IPS-NIHi11 (cell line): ENCODE measurements at places on chromosomes 6 and 20.

DNA sequence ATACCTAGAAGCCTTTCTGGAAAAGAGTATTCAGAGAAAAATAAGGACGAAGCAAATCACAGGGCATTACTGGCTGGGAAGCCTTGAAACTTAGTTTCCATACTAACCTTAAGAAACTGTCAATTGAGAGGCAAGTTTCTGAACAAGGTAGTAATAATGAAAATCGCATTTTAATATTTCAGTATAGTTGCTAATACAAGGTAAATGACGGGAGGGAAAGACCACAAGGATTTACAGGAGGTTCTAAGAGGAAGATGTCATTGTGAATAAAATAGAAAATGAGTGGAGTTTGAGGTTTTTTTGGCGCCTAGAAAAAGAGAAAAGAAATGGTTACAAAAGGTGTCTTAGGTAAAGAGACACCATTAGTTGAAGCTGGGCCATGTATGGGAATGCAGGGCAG is 53.9 kb upstream of the AIG1 start:
- no peak for DNase-seq

GRCh38 chr6:127173156-127173940 is 54.9 kb downstream of the RSPO3 start:
- DNase-seq, result no peak

DNA sequence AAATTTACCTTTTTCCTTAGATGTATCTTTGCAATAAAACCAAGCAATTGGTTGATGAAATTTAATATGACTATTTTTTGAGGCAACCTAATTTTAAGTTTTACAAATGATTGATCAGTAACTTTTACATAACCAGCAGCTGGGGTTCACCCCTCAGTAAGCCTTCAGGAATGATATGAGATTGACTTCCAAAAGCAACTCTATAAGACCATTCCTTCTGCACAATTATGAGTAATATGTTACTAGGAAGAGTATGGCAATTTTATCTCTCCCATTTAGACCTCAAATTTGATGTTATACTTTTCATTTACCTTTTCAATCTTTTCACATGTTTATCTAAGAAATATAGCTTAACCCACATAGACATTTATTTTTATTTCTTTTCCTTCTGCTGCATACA is 1546.3 kb downstream of the HACE1 start:
- DNase-seq, result no peak

DNA sequence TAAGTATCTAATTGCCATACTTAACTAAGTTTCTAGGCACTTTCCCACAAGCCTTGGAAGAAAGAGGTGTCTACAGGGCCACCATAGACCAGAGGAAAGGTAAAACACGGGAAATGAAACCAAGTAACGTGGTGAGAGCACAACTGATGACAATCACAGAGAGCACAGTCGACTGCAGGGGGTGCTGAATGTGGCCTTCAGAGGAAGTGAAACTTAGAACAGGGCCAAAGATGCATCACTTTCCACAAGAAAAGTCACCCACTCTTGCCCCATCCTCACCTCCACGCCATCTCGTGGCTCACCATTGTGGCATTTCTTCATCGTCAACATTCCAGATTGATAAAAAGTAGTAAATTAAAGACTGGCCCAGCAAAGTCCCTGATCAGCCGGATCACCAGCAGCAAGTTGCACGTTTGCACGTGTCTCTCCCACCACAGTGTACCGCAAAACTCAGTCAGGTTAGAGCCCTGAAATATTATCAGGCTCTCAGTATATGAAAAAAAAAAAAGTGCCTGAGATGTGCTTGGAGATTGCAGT is 31.4 kb downstream of the HIVEP2 start:
- DNase-seq, result no peak

DNA sequence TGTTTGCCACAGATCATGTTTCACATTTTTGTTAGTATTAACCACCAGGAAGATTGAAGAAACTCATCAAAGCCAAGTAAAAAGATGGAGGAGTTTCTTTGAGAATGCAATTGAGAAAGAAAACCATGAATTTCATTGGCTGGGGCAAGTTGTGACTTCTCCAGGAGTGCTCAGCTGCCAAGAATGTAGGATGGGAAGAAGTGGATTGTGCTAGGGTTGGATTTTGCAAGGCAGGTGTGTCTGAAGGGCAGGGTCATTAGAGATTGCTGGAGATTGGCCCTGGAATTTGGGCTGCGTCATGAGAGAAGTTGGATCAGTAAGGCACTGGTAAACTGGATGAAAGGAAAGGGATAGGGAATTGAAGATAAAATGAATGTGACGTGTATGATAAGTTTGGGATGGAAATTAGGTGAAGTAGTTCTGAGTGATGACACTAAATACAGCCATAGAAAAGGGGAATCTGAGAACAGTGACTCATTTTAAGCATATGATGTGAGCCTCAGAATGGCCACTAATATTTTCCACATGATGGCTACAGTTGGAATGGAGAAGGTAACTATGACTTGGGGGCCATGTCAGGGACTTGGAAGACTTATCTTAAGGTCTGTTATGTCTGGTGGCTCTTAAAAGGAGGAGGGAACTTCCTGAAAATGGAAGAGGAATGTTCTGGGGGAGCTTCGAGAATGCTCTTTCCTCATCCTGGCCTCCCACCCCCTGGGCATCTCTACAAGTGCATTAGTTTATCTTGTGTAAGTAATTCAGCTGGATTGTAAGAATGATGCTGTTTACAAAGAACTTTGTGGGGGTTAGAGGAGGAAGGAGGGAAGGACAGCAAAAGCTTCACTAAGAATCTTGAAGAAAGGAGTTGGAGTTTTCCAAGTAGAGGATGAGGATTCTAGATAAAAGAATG is 27.8 kb upstream of the ERVFRD-1 start:
- DNase-seq, result no peak

DNA sequence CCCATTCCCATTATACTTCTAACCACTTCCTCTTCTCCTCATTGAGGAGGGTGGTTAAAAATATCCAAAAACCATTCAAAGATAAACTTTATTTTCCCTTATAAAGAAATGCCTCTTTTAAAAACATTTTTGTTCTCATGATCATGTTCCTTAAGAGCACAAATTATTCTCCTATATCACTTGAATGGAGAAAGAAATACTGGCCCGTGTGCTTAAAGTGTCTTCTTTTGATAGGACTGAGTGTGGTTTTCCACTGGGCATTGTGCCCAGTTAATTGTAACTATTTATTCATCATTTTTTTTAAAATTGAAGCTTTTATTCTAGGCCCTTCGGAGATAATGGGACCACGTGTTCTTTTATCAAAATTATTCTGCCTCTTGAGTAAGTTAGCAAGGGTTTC is 871.5 kb downstream of the QKI start:
- no peak for DNase-seq

GRCh38 chr6:110221738-110222137 is 41.5 kb downstream of the CDC40 start:
- no peak for DNase-seq

DNA sequence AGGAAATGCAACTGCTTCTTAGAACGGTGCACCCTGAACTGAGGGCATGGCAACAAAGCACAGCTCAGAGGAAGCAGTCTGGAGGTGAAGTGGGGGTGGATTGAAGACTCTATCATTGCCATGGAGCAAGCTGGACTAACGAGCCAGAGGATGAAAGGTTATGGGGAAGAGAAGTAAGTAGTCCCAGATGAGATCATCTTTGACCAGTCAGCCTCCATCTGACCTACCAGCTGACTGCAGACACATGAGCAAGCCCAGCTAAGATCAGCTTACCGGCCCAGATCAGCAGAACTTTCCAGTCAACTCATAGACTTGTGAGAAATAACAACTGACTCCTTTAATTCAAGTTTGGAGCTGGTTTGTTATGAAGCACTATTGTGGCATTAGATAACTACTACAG is 9.1 kb upstream of the JAG1 start:
- DNase-seq, result no peak

GRCh38 chr20:23212464-23212995 is 126.4 kb upstream of the CD93 start:
- DNase-seq, result no peak

DNA sequence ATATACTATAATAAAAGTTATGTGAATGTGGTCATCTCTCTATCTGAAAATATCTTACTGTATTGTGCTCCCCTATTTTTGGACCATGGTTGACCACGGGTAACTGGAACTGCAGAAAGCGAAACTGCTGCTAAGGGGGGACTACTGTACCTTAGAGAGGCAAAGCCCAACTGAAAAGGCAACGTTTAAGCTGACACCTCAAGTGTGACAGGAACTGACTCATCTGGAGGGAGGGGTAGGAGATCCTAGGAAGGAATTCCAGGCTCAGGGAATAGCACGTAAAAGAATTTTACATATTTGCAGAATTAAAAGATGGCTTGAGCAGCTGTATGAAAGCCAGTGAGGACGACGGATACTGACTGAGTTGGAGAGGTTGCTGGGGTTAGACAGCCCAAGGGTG is 34.8 kb downstream of the ELOVL2 start:
- DNase-seq, result peak; percentile 27

DNA sequence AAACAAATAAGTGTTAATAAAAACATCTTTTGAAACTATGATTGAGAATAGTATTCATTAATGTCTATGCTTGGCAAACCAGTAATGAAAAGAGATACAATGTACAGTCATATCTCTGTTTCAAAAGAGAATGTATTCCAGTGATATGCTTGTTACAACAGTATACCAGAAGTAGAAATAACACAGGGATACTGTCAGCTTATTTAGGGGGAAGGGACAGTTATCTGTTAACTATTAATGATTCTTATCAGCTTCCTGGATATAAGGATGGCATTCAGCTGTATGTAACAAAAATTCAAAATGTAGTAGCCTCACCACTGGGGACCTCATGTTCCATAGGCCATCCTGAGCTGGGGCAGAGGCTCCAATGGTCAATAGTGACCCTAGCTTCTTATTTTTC is 103.8 kb upstream of the TBX18 start:
- DNase-seq, result no peak

- peak; percentile 6 for DNase-seq
These were observed 245.8 kb downstream of the TTLL2 start for GRCh38 chr6:167570460-167571400.

DNA sequence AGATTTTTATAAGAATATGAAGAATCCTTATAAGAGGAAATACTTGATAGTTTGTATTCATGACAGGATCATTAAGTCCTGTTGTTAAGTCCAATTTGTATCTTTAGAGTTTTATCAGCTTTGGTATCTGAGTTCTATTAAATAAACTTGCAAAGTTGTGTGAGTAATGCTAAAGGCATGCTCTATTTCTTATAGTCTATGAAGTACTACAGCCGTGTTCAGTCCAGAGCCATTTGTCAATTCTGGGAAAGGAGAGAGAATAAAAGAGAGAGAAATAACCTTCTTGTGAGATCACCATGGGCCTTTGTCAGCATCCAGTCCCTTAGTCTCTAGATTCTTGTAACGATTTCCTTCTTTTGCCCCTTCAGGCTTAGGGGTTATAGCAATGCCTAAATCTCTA is 181.2 kb upstream of the POU3F2 start:
- no peak for DNase-seq

- DNase-seq, result peak; percentile 19
These were observed 104.1 kb downstream of the BCKDHB start for GRCh38 chr6:80210618-80211017.
